ENCODE measurements at places on chromosomes 1 and 21.

DNA sequence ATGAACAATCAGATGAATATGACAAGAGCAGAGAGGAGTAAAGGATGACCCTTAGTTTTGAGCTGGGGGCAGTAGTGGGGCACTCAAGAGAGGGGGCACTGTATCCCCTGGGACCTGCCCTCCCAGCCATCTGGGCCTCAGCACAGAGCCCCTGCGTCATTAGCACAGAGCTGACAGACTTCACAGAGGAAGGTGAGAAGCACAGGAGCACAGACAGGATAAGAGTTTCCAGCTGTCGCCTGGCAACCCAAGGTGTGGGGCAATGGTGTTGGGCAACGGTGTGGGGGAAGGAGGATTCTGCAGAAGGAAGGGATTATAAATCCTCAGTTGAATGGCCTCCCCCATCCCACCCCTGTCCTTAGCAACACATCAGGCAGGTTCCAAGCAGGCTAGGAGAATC lies 30.2 kb downstream of the RAB3B start:
- DNase-seq = no peak

- no peak for DNase-seq
These were observed 3.5 kb downstream of the NAV1 start for GRCh38 chr1:201542309-201543035.

GRCh38 chr21:16538936-16539440 lies 809.2 kb downstream of the USP25 start:
- no peak for DNase-seq

DNA sequence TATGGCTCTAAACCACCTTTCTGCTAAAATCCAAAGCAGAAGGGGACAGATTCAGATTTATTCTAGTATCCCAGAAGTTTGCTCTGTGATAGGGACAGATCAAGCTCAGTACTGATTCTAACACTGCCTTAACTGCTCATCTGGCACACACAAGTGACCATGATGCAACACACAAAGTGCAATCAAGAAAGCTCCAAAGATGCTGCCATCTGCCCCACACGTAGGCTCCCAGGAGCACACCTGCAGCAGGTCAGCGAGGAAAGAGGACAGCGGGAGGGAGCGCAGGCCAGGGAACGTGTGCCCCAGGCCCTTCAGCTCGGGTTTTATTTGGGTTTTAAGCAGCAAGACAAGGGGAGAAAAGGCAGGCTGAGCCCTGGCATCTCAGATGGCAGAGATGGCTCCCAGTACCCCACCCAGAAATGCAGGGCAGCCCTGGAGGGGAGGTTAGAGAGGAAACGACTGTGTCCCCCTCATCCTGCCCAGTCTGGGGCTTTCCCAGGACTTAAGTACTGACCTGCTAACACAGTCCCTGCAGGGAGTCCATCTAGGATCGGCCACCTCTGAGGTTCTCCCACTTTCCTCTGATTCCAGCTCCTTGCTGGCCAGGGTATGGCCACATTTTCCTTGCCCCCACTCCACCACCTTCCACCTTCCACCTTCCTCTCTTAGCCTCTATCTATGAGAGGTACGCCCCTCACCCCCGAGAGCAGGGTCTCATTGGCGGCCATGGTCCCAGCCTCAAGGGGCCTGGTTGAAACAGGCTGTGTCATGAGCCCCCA lies 1.2 kb downstream of the TRIM11 start:
- DNase-seq = no peak

DNA sequence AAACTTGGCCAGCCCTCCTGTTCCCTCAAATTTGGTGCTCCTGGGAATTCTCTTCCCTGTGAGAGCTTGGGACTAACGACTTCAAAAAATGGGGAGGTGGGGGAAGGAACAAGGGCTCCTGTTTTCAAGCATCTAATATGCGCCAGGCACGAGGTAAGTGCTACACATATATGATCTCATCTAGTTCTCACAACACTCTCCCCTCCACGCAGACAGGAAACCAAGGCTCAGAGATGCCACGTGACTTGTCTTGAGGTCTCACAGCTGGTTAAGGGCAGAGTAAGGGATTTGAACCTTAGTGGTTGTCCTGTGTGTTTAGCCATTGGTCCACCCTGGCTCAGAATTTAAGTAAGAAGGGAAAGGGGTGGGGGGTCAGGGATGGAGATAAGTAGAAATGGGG lies 125.9 kb downstream of the DMRTB1 start:
- no peak for DNase-seq

GRCh38 chr1:21827141-21827679 lies 15.1 kb downstream of the LDLRAD2 start:
- no peak for DNase-seq

DNA sequence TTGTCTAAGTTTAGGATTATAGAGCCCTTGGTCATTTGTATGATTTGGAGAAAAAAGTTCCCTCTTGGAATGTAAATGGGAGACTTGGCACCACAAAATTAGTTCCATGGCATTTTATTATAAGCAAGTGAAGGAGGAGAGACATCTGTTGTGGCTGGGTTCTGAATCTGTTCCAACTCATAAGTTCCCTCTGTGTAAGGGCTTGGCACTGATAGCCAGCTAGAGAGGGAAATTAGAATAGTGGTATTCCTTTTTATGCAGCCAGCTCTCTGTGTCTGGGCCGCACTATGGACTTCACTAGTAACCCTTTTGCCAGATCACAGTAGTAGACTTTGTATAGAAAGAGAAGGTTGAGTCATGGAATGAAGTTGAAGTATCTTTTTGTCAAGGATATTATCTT lies 31.1 kb downstream of the GNAI3 start:
- DNase-seq = no peak

Measured in KG1 (cell line).